ENCODE measurements at places on chromosomes 2 and 18. TPM values are rescaled to one million over a fixed set of nuclear protein-coding genes. Genes with fewer than 3 reads are reported as not detected.

C18orf32 gene
- total RNA-seq = 22.0 TPM

KIAA2012 gene
- not detected for total RNA-seq

PRKAG3 gene
- not detected for total RNA-seq

SEPTIN10 gene
- 44.1 TPM for total RNA-seq

C2orf92 gene
- 0.66 TPM for total RNA-seq

GMCL1 gene
- total RNA-seq = 9.9 TPM

DNAJC5G gene
- total RNA-seq = not detected

C2orf66 gene
- total RNA-seq = 0.14 TPM

SIX3 gene
- 1.9 TPM for total RNA-seq

XIRP2 gene
- not detected for total RNA-seq

UGT1A4 gene
- 0.12 TPM for total RNA-seq

ANKRD44 gene
- total RNA-seq = 3.0 TPM

MORN2 gene
- total RNA-seq = 41.0 TPM

BMP10 gene
- not detected for total RNA-seq

LBX2 gene
- 3.0 TPM for total RNA-seq

ADI1 gene
- 59.7 TPM for total RNA-seq

IL36A gene
- not detected for total RNA-seq

UGT1A8 gene
- total RNA-seq = not detected

PFN4 gene
- total RNA-seq = 1.1 TPM

FBXO48 gene
- total RNA-seq = 0.55 TPM

SPR gene
- 126 TPM for total RNA-seq
